ENCODE measurements at places on chromosomes 12 and 14.

GRCh38 chr12:108418164-108418890 is 79.2 kb upstream of the CMKLR1 start:
- peak; percentile 20 for DNase-seq

- no peak for DNase-seq
Observed at GRCh38 chr12:109052097-109052413, 321 bp upstream of the USP30 start.

DNA sequence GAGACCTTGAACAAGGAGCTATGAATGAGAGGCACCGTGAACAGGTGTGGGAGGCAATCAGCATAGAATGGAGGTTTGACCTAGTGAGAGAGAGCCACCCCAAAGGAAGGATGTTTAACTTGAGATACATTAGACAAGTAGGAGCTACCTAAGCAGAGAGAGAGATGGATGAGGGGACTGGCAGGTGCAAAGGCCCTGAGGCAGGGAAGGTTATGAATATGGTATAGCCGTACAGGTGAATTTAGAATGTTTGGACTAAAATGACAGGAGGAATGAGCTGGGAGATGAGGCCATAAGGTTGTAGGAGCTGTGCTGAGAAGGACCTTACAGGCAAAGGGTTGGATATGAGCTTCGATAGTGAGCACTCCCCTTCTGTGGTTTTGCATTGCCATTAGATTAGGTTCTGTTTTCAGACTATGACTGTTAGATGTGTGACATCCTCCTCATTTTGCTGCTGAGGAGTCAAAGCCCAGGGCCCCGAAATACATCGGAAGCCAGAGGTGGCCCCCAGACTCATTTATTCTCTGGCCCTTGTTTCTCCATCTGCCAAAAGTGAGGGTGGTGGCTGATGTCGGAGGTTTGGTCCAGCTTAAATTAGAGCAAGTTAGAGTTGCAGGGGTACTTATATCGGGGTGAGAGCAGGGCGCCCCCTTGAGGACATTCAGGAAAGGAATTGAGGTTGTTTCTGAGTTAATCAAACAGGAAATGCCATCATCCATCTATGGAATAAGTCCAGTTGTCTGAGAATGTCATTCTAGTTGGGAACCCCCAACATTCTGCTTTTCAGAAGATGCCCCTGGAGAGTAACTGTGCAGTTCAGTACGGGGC is 29.4 kb downstream of the SLC24A4 start:
- DNase-seq = peak; percentile 22

DNA sequence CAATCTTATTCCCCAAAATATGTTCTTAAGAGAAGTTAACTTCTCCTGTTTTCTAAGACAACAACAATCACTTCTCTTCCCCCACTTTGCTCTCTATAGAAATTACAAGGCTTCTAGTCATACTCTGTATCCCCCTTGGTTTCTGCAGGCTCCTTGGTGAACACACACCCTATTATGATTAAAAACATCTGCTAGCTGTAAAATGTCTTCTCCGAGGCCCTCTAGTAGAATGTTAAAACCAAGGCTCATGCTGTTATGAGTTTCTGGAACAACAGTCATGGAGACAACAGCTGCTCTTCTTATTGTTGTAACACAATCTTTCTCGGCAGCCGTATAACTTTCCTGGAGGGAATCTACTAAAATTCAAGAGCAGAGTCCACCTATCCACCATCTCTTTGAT is 397.5 kb upstream of the CCDC196 start:
- no peak for DNase-seq

DNA sequence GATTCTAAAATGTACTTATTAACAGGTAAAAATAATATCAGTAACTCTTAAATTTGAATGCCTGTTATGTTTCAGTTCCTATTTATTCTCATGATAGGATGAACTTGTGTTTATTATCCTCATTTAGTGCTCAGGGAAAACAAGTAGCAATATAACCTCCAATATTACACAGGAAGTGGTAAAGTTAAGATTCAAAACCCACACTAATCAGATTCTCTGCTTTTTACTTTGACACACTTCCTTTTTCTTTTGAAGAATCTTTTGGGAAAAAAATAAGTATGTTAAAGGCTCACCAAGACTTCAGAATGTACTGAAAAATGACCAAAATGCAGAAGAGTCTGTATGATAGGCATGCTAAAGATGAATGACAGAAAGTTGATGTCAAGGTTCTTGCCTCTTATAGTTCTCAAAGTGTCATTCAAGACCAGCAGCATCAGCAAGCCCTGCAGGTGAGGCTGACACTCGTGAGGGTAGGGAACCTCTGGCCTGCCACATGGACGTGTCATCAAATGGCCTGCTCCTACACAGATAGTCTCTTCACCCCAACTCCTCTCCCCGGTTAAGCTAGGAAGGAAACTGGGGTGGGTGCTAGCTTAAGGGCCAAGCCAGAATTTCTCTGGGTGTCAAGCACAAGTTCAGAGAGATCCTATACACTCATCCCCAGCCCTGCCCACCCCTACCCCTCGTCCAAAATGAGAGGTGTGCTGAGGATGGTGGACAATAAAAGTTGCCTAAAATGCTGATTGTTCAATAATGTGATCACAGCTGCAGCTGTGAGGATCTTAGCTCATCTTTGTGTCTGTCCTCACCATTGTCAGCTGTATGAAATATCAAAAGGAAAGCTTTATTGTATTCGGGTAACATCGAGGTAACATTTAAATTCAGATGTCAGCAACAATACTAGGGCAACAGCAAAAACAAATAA is 6.3 kb downstream of the TBPL2 start:
- no peak for DNase-seq

DNA sequence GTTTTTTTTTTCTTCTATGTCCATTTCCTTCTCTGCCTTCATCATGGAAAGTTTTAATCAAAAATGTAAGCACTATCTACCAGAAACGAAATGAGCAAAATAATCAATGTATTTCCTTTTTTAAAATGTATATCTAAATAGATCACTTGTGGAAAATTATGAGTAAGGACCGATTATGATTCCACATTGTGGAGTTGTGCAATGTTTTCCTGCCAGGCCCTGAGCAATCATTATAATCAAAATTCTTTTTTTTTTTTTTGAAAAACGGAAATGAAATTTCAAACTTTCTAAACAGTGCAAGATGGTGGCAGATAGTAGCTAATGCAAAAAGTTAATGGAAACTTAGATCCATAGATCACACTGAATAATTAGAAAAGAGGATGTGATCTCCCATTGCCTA is 1074.6 kb upstream of the TMEM132C start:
- DNase-seq = no peak

DNA sequence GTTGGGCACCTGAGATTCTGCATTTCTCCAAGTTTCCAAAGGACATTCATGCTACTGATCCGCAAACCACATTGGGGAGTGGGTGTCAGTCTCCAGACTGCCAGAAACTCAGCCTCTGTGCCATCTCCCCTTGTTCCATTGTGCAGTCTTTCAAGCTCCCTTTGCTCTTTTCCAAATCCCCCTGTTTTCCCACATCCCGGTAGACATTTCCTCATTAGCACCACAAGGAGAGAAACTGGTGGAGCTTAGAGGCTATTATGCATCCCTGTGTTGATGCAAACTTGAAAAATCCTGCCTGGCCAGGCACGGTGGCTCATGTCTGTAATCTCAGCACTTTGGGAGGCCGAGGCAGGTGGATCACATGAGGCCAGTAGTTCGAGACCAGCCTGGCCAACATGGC is 10.7 kb downstream of the CCDC63 start:
- no peak for DNase-seq

GRCh38 chr12:52221912-52222457 is 11.1 kb upstream of the KRT7 start:
- peak; percentile 39 for DNase-seq

- no peak for DNase-seq
Observed at GRCh38 chr14:90520326-90520725, 123.5 kb downstream of the CALM1 start.

- no peak for DNase-seq
Observed at GRCh38 chr14:40894846-40895245, 711.8 kb upstream of the LRFN5 start.

DNA sequence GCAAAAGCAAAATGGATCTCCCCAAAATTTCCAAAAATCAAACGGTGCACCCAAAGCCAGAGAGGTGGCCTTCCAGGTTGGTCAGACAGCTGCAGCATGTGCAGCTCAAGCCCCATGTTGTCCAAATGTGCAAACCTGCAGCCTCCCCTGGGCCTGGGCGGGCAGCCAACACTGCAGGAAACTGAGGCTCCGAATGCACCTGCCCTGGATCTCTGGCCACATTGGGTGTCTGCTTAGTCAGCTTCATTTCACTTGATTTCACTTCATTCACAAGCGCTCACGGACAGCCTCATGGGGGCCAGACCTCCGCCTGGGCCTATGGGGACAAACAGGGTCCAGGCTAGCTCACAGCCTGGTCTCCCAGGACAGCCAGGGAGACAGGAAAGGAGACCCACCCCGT is 59.8 kb downstream of the BCL11B start:
- no peak for DNase-seq

DNA sequence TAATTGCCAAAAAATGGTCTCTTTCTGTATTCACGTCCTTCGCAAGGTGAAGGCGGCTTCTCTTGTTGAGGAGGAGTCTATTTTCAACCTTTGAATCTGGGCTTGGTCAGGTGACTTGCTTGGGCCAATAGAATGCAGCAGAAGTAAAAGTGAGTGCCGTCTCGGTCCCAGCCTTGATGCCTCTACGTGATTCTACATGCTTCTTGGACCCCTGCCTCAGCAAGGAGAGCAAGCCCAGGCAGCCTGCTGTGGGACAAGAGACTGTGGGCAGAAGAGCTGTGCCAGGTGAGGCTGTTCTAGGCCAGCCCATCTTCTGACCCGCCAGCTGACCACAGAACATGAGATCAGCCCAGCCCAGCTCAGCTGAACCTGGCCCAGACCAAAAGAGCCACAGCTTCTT is 39.1 kb upstream of the CCDC63 start:
- no peak for DNase-seq

- no peak for DNase-seq
Observed at GRCh38 chr12:28830491-28830890, 318.6 kb upstream of the FAR2 start.

DNA sequence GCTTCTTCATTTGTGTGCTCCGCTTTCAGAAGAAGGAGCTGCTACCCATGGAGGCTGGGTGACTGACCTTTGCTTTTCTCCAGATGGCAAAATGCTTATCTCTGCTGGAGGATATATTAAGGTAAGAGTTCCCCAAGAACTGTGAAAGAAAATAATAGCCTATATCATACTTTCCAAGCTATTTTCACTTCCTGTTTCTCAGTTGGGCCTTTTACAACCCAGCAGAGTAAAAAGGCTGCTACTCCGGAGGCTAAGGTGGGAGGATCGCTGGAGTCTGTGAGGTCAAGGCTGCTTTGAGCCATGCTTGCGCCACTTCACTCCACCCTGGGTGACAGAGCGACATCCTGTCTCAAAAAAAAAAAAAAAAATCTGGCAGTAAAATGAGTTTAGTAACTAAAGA is 82.1 kb downstream of the APAF1 start:
- DNase-seq = no peak

GRCh38 chr12:130967636-130968035 is 13.9 kb downstream of the ADGRD1 start:
- DNase-seq = no peak

All from fibroblast of lung (primary cell).